ENCODE measurements at places on chromosomes 16 and 17.

- no peak for DNase-seq
These were observed 9.8 kb downstream of the HID1 start for GRCh38 chr17:74962622-74963394.

- no peak for DNase-seq
These were observed 14.7 kb upstream of the CTCF start for GRCh38 chr16:67547423-67548264.

GRCh38 chr17:68910251-68910705 lies 44.9 kb downstream of the ABCA8 start:
- no peak for DNase-seq

DNA sequence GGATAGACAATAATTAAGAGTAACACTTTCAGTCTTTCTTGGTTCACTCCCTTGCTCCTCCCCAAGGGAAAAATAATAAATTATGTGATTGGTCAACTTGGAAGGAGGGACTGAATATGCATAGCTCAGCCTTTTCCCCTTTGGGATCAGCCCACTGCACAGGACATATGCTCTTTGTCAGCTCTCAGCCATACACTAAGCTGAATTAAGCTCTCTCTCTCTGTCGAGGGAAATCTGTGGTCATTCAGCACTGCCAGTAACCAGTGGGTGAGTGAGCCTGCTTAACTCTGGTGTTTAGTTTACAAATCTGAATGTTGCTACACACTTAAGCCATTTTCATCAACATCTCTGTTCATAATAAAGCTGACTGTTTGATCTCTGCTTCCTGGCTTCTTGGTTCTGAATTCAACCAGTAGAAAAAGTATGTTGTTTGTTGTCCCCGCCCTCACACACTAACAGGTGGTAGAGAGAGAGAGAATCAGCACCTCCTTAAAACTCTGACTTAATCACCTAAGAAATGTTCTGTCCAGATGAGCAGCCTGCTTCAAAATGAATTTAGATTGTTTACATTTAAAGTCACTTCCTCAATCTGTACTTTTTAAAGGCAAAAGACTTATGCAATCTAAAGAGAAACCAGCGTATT lies 102.3 kb upstream of the C17orf78 start:
- DNase-seq = no peak

GRCh38 chr17:80649672-80650330 lies 105.2 kb downstream of the RPTOR start:
- no peak for DNase-seq

DNA sequence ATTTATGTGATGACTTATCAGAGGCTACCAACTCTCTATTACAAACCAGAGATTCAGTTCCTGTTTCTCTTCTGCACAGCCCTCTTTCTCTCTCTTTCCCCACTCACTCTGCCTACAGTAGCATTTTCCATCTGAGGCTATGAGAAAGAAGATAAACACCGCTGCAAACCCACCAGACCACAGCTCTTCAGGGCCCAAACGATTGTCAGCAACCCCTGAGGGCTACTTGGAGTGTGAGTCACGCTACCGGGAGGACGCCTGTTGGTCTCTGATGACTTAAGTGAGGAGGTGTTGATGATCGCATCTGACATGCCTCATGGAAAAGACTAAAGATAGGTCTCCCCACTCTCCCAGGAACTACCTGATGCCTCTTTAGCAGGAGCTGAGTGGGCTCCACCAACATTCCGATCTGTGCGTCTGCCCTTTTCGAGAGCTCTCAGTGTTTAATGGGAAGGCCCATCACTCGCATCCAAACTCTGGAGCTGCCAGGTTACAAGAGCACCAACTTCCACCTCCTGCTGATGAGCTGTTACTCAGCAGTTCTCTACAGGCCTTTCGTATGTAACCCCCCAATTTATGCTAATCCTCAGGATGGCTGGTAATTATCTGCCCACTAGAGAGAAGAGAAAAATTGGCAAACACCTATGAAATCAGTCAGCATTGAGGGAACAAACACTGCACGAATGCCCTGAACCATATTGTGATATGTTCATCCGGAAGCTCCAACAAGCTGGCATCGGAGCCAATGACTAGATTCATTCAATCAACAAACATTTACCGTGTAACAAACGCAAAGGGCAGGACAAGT lies 9.2 kb downstream of the GRIN2A start:
- DNase-seq = no peak

DNA sequence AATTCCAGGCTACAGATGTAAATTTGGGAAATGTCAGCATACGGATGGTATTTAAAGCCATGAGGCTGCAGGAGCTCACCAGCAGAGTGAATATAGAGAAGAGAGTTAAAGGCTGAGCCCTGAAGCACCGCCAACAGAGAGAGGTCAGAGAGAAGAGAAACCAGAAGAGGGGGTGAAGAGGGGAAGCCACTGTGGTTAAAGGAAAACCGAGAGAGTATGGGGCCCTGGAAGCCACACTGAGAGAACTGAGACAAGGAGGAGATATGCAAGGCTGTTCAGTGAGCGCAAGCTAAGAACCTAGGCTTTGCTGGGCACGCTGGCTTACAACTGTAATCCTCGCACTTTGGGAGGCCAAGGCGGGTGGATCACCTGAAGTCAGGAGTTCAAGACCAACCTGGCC lies 24.6 kb downstream of the COPRS start:
- DNase-seq = no peak

DNA sequence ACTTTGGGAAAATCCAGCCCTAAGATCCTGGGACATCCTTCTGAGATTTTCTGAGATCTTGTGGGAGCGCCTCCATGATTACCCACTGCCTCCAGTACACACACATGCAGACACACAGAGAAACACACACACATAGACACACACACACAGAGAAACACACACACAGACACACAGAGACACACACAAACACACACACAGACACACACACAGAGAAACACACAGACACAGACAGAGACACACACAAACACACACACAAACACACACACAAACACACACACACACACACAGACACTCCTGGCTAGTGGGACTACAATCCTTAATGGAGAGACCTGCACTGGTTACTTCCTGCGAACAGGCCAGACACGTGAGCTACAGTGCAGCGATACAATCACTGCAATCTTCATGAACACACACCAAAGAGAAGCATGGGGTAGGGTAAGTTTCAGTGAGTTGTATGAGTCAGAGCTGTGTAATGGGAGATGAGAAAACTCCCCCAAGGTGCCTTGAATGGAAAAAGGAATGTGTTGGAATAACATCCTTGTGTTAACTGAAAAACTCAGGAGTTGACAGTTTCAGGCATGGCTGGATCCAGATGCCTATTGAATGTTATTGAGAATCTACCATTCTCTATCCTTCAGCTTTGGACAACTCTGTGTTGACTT lies 79.5 kb downstream of the SLC6A2 start:
- no peak for DNase-seq

- no peak for DNase-seq
These were observed 17.7 kb downstream of the CCL17 start for GRCh38 chr16:57422026-57422944.

DNA sequence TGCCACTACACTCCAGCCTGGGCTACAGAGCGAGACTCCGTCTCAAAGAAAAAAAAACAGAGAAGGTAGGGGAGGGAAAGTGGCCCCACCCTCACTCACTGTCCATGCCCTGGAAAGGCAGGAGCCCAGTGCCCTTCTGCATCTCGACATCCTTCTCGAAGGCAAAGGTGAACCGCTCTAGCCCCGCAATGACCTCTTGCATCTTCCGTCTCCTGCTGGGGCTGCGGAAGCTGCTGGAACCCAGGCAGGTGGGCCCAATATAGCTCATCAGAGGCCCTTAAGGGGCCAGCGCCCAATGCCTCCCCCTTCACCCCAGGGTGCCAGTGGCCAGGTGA lies at the start of gene CPSF4L:
CPSF4L (minus strand) TSS at position 264 of the 335 bp plus-strand sequence; CDS start at position 202, 62 bp downstream.
- DNase-seq = no peak

- DNase-seq = no peak
These were observed 2.6 kb downstream of the NT5C start for GRCh38 chr17:75128694-75129505.

DNA sequence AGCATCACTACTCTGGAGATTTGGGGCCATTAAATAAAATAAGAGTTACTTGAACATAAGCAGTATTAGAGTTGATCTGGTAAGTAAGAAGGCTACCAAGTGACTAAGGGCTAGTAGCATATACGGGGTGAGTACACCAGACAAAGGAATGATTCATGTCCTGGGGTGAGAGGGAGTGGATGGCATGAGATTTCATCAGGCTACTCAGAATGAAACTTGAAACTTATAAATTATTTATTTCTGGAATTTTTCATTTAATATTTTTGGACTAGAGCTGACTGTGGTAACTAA lies 2.3 kb downstream of the SLFN5 start:
- DNase-seq = no peak

DNA sequence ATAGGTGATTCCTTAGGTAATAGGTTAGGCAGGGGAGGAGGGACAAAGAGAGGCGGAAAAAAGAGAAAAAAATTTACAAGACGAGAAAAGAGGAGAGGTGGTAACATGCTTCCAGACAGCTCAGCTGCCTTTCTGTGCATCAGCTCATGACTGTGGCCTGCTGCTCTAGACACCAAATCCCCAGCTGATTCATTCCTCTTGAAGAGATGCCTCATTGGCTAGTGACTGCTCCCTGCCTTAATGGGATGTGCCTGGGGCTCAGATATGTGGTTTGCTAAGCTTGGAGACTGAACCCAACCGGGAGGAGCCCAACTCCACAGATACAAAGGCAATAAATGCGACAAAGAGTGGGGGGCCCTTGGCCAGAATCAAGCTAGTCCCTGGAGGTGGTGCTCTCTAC lies 105.9 kb upstream of the FAM20A start:
- DNase-seq = no peak

DNA sequence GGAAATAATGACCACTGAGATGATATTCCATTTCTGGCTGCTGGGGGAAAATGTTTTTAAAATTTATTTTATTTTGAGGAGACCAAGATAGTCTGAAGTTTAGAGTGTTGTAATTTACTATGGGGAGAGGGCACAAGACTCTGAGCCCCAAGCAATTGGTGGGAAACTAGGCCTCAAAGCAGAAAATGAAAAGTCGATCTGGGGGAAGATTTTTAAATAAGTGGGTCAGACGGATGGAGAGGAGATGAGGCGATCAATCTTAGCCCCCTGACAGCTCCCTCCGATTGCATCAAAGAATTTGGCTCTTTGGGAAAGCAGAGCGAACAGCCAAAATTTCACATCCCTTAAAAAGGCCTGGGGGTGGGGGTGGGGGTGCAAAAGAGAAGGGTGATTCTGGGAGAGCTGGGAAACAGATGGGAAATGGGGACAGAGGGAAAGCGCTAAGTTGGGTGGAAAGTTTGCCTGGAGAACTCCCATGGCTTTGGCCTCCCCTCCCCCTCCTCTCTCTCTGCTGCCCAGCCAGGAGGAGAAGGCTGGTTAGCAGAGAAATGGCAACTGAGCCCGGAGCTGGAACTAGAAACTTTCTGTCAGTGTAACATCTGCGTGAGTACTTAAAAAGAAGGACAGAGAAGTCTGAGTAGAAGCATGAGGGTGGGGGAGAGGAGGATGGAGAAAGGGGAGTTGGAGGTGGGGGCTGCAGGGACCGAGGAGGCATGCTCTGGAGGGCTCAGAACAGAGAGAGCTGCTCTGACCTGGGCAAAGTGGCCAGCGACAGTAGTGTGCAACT lies 1.4 kb upstream of the HOXB2 start:
- no peak for DNase-seq

- no peak for DNase-seq
These were observed 40.0 kb downstream of the GRB7 start for GRCh38 chr17:39777534-39778365.

GRCh38 chr17:80951121-80952090 lies 40.2 kb upstream of the CHMP6 start:
- no peak for DNase-seq

GRCh38 chr17:47803201-47803600 lies 18.4 kb downstream of the OSBPL7 start:
- DNase-seq = no peak

DNA sequence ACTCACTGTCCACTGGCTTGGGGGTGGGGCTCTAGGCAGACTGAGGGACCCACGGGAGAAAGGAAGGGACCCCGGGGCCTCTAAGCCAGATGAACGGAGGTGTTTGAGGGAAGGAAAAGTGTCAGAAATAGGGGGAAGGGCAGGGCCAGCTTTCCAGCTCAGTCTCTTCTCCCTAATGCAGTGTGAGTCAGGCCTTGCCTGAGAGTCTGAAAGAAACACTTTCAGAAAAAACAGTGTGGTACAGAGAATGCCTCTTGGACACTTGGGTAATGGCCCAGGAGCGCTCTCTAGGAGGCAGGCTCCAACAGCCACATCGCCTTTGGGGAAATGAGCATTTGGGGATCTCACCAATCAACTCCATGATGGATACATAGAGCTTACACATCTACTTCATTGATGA lies 46.9 kb downstream of the NDEL1 start:
- no peak for DNase-seq

GRCh38 chr17:40313668-40314583 lies 4.9 kb downstream of the RARA start:
- DNase-seq = no peak

DNA sequence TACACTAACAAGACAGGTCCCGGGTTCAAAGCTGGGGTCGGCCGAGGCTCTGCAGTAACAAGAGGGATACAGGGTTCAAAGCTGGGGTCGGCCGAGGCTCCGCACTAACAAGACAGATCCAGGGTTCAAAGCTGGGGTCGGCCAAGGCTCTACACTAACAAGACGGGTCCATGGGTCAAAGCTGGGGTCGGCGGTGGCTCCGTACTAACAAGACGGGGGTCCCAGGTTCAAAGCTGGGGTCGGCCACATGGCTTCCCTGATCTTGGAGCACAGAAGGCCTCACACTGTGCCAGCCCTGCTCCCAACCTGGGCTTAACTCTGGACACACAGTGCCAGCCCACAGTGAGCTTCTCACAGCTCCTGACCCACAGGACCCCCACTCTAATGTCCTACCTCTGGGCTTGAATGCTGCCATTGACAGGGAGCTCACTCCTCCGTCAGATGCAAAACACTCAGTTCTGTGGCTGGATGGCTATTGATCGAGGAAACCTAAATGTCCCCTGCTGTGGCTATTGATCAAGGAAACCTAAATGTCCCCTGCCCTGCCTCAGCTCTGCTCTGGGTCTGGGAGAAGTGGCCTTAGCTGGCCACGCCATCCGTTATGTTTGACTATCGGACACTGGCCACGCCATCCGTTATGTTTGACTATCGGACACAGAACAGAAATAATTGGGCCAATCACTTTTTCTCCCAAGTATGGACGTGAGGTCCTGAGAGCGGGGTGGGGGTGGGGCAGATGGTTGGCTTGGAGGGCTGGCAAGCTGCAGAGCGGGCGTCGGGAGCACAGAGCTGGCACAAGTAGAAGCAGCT lies 54.6 kb upstream of the DOC2B start:
- no peak for DNase-seq

DNA sequence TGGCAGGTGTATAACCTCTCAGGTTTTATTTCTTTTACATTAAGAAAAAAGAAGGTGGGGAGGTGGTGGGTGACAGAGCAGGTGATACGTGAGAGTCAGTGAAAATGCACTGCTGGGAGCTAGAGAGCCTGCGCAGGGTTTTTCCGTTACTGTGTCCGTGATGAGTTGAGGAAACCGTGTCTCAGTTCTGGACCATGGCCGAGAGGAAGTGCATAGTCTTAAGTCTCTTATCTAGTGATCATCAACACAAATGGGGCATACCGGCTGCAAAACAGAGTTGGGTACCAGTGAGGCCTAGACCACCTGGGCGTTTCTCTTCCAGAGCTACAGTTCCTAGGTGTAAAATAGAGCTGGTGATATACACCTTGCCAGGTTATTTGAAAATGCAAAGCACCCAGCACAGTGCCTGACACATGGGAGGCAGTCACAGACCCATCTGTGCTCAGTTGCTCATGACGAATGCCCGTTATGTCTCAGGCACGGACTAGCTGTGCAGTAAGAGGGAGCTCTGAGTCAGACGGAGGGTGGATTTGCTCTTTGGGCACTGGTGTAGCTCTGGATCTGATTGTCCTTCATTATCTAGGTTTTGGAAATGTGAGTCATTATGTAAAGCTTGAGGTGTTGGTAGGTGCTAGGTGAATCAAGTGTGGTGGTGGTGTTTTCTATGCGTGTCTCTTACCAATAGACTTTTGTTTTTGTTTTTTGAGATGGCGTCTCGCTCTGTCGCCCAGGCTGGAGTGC lies 60.9 kb downstream of the RPTOR start:
- no peak for DNase-seq

Data from progenitor cell of endocrine pancreas (in vitro differentiated cells).